ENCODE measurements at places on chromosomes 2 and 18. TPM values are rescaled to one million over a fixed set of nuclear protein-coding genes. Genes with fewer than 3 reads are reported as not detected.
A peak's percentile ranks its signal among the peaks of the same experiment; 100 is the strongest.

Gene HS6ST1
- total RNA-seq, result 26.2 TPM

Gene ALPP
- total RNA-seq, result 47.5 TPM

GRCh38 chr2:162166174-162166573 lies 14.1 kb upstream of the GCG start:
- no peaks in the 10 kb centered on the region for H3K36me3 ChIP-seq
- no peaks in the 10 kb centered on the region for H3K4me1 ChIP-seq
- H3K27me3 ChIP-seq, result no peaks in the 10 kb centered on the region
- no peak overlapping the region for H3K4me3 ChIP-seq
- DNase-seq, result no peak

- peak overlapping the region; percentile 95 for H3K4me3 ChIP-seq
- peak overlapping the region; percentile 75 for H3K27ac ChIP-seq
- H3K27me3 ChIP-seq, result no peaks in the 10 kb centered on the region
Observed at GRCh38 chr18:57621246-57621604, 411 bp downstream of the NARS1 start.

- no peaks in the 10 kb centered on the region for H3K4me1 ChIP-seq
- no peak for DNase-seq
- no peaks in the 10 kb centered on the region for H3K36me3 ChIP-seq
- H3K27ac ChIP-seq, result no peak overlapping the region
- H3K4me3 ChIP-seq, result no peak overlapping the region
Observed at GRCh38 chr2:221216636-221217035, 355.5 kb downstream of the EPHA4 start.

GRCh38 chr18:70005580-70005979 lies 57.9 kb upstream of the CD226 start:
- H3K27me3 ChIP-seq, result no peaks in the 10 kb centered on the region
- H3K36me3 ChIP-seq, result no peaks in the 10 kb centered on the region
- no peaks in the 10 kb centered on the region for H3K4me1 ChIP-seq
- H3K27ac ChIP-seq, result no peak overlapping the region
- no peak for DNase-seq

Gene CCDC85A
- not detected for total RNA-seq

- peaks cover 5% of the 10 kb centered on the region for H3K4me1 ChIP-seq
- no peak for DNase-seq
- H3K4me3 ChIP-seq, result no peak overlapping the region
- no peaks in the 10 kb centered on the region for H3K27me3 ChIP-seq
- no peaks in the 10 kb centered on the region for H3K36me3 ChIP-seq
Observed at GRCh38 chr2:38037757-38038621, 38.0 kb downstream of the CYP1B1 start.

DNA sequence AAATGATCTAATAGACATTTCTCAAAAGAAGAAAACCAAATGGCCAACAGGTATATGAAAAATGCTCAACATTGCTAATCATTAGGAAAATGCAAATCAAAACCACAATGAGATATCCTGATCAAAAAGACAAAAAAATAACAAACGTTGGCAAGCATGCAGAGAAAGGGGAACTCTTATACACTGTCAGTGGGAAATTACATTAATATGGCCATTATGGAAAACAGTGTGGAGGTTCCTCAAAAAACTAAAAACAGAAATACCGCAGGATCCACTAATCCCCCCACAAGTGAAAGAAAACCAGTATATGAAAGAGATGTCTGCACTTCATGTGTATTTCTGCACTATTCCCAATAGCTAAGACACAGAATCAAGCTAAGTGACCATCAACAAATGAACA lies 57.7 kb upstream of the CTIF start:
- DNase-seq, result no peak
- no peaks in the 10 kb centered on the region for H3K36me3 ChIP-seq
- no peak overlapping the region for H3K27ac ChIP-seq
- no peak overlapping the region for H3K4me3 ChIP-seq

- no peak overlapping the region for H3K4me3 ChIP-seq
- peaks cover 6% of the 10 kb centered on the region for H3K4me1 ChIP-seq
- H3K27ac ChIP-seq, result no peak overlapping the region
- no peaks in the 10 kb centered on the region for H3K36me3 ChIP-seq
Observed at GRCh38 chr2:11499081-11499743, 33.3 kb upstream of the E2F6 start.

GRCh38 chr2:65782996-65783650 lies 350.7 kb upstream of the SPRED2 start:
- DNase-seq, result no peak
- H3K27me3 ChIP-seq, result no peaks in the 10 kb centered on the region
- no peak overlapping the region for H3K4me3 ChIP-seq
- no peaks in the 10 kb centered on the region for H3K4me1 ChIP-seq

- no peak for DNase-seq
- no peaks in the 10 kb centered on the region for H3K36me3 ChIP-seq
- no peak overlapping the region for H3K4me3 ChIP-seq
Observed at GRCh38 chr2:8652774-8653426, 29.0 kb upstream of the ID2 start.

DNA sequence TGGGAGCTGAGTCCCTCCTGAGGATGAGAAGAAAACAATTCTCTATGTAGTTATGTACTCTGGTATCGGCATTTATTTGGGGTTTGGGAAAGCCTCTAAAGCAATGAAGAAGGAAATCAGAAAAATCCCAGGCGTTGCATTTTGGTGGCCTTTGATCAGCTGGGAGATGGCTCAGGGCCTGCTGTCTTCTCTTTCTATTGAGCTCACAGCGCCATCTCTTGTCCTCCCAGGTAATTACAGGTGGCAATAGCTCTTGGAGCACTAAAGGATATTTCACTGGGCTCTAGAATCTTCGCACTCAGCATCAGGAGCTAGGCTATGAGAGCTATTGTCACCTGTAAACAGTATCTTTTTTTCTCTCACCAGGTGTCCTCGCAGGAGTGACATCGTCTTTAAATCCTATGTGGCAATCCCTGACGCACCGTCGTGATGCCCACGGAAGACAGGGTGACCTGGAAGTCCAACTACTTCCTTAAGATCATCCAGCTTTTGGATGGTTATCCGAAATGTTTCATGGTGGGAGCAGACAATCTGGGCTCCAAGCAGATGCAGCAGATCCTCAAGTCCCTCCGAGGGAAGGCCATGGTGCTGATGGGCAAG lies 76.1 kb upstream of the PMAIP1 start:
- no peak overlapping the region for H3K27ac ChIP-seq
- no peaks in the 10 kb centered on the region for H3K36me3 ChIP-seq
- H3K4me3 ChIP-seq, result no peak overlapping the region
- no peaks in the 10 kb centered on the region for H3K27me3 ChIP-seq

Gene ECEL1
- total RNA-seq, result not detected

Data from PC-9 (cell line).